Foreskin keratinocyte (primary cell): ENCODE measurements at places on chromosomes 2 and 18.
A peak's percentile ranks its signal among the peaks of the same experiment; 100 is the strongest.

GRCh38 chr2:9284521-9285297 lies 78.1 kb downstream of the ASAP2 start:
- no peak for DNase-seq

- DNase-seq: no peak
Measured at GRCh38 chr2:62724886-62725711, 19.6 kb downstream of the EHBP1 start.

DNA sequence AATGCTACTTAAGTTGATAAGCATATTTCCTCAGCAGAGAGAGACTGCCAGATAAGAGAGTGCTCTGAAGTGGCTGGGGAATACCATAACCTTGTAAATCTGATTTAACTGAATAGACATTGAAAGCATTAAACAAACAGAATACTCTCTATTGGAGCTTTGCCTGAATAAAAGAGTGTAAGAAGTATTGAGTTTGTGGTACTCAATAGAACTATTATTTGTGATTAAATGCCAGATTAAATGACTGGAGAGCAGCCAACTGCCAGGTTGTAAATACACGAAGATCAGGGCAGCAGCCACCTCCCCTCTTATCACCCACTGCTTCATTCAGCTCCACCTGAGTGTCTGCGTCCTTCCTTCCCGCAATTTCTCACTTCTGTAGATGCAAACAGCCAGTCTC lies 373.6 kb downstream of the DCDC2C start:
- DNase-seq: no peak

DNA sequence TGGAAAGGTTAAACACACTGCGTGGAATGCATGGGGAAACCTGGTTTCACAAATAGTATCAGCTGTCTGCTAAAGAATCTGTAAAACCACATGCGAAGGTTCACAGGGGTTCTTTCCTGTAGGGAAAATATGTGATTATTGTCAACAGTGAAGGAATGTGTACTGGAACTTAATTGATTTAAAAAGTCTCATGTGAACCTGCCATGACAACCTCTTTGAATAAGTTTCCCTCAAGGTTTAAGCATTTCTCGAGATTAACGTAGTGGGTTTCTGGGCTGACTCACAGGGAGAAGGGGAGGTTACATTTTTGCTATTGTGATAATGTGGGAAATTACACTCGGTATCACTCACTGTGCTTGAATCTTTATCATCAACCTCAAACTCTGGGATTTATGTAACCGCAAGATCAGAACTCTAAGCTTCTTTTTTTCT lies 28.2 kb upstream of the IL1R1 start:
- peak; percentile 60 for DNase-seq

GRCh38 chr2:64738026-64738425 lies 84.3 kb upstream of the SERTAD2 start:
- no peak for DNase-seq

DNA sequence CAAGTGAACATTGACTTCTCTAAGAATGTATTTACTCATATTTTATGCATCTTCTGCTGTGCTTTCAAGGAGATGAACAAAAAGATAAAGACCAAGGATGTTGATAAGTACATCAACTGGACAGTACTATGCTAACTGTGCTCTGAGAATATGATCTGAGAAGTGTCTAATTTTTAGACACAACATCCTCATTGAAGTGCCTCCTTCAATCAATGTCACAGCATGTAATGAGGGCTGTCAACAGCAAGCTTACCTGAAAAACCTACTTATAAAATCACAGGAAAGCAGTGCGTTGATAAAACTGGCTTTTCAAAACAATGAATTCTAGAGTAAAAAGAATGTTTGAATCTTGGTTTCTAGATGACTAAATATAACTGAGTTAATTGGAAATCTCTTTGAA lies 452.9 kb upstream of the DSEL start:
- no peak for DNase-seq

- no peak for DNase-seq
Measured at GRCh38 chr2:96916646-96917543, 47.0 kb upstream of the SEMA4C start.

DNA sequence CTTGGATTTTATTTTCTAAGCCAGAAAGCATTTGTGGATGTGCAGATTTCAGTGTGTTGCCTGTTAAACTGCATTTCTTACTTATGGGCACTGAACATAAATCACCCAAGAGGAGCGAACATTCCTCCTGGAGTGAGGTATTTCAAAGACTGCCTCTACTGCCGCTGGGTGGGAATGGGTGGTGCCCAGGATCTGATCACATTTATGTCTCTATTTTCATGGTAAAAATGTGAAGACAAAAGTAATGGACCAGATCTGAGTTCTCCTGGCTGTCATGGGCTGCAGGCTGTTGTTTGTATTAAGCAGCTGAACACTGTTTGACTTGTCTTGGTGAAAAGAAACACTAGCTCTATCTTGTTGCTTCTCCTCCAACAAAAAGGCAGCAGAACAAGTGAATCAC lies 251.7 kb downstream of the NCKAP5 start:
- no peak for DNase-seq

DNA sequence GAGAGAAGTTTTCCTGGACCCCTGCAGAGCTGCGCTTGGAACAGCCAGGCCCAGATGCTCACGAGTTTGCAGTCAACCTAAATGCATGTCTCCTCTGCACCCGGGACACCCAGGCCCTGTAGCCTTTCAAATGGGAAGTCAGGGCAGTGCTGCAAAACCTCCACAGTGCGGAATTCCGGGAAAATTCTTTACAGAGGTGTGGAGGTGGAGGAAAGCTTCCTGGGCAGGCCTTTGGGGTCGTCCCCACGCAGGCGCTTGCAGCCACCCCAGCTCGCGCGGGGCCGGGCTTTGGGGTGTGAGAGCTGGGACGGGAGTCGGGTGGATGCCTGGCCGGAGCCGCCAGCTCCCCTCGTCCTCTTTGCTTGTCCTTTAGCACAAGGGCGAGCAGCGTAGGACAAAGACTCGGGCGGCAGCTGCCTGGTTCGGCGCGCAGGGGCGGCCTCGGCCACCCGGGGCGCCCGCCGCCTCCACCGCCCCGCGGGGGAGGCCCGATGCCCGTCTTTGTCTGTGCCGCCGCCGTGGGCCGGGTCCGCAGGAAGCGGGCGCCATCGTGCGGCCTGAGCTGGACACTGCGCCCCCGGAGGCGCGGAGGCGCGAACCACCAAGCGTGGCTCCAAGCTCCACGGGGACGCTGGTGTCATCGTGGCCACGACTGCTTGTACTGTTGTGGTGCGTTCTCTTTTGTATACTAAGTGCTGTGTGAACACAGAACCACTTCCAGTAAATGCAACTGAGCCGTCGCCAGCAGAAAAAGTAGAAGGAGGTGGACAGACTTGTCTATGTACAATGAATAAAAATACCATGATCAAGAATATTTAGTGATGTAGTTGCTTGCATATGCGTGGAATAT lies 28.2 kb upstream of the BCL11A start:
- no peak for DNase-seq

- DNase-seq: no peak
Measured at GRCh38 chr18:35582899-35583558, 1.5 kb downstream of the GALNT1 start.

DNA sequence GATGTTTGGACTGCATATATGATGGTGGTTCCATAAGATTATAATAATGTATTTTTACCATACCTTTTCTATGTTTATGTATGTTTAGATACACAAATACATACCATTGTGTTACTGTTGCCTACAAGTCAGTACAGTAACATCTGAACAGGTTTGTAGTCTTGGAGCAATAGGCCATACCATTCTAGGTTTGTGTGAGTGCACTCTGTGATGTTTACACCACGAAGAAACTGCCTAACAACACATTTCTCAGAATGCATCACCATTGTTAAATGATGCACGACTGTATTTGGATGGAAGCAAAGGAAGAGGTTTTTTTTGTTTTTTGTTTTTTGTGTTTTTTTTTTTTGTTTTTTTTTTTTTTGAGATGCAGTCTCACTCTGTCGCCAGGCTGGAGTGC lies 9.5 kb downstream of the DUSP19 start:
- DNase-seq: no peak

GRCh38 chr18:48459016-48459415 lies 49.8 kb upstream of the ZBTB7C start:
- no peak for DNase-seq

GRCh38 chr2:192148241-192148619 lies 46.5 kb downstream of the TMEFF2 start:
- DNase-seq: no peak

DNA sequence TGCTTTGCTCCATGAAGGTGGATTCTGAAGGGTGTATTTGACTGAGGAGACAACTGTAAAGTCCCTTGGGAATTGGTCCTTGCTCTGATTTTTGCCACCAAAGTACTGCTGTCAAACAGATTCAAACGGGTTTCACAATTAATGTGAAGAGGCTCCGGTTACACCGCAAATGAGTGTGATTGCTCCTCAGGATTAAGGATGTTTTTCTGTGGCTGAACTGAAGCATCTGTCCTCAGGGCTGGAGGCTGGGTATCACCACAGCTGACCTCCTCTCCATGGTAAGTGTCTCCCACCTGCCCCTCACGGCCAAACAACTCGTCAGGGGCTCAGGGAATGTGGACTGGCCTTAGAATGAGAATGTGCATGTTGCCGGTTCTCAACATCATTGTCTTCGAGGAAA lies 130.4 kb upstream of the NDUFV2 start:
- DNase-seq: no peak

- DNase-seq: no peak
Measured at GRCh38 chr18:48835745-48836170, 115.0 kb downstream of the SMAD7 start.

DNA sequence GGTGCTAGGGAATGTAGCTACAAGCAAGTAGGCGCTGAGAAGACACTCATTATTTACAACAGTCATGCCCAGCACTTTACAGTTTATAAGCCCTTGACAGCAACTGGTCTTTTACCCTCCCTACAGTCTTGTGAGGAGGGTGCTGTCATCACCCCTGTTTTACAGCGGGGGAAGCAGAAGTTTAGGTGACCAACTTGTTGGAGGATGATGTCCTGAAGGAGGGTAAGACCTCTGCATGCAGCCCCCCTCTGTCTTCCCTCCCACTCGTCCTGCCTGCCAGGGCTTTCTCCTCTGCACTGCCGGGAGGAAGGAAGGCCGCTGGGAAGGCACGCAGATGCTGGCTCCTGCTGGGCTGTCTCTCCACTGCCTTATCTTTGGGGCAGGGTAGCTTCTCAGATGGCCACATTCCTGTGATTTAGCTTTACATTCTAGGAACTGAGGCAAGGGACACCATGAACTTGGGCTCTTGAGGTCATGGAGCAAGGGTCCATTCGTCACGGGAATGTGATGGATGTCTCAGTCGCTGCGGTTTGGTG lies 972 bp downstream of the IL1R1 start:
- DNase-seq: no peak

GRCh38 chr2:240462707-240463273 lies 27.3 kb downstream of the GPC1 start:
- no peak for DNase-seq

GRCh38 chr2:172099472-172100079 lies 3.1 kb downstream of the DLX2 start:
- no peak for DNase-seq

DNA sequence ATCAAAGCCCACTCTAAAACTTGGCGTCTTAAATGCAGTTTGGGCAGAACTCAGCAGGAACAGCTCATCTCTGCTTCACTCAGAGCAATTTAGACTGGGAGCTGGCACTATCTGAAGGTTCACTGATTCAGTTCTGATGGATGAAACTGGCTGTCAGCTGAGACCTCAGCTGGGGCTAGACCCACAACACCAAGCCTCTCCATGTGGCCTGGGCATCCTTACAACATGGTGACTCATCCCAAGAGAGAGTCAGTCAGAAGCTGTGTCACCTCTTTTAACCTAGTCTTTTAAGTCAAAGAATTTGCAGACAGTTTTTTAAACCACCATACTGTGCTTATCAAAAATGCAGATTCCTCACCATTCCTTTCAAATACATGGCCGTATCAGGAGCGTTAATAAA lies 62.6 kb upstream of the ZNF397 start:
- peak; percentile 17 for DNase-seq

DNA sequence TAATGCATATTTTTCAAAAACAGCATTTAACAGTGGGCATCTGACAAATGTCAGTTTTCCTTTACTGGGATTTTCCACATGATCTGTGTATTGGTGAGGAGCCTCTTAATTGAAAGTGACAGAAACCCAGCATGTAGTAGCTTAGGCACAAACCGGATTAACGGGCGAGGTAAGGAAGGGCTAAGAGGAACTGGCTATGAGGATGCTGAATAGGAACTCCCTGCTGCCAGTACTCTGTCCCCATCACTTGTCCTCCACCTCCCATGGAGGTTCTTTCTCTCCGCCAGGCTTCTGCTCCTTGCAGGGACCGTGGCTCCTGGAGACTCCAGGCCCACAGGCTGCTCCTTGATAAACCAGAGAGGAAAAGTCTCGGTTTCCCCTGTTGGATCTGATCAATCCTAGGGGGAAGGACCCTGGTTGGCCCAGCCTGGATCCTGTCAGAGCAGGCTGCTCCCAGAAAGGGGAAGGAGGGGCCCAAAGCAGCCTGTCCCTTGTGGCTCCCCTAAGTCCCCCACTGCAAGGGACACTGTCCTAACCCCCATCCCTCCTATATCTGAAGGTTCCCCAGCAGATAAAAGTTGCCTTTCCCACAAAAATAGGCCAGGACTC lies 10.3 kb downstream of the TEX44 start:
- no peak for DNase-seq

GRCh38 chr18:49922228-49922627 lies 108.9 kb upstream of the ACAA2 start:
- peak; percentile 91 for DNase-seq
